ENCODE measurements at places on chromosomes 11 and 22.

DNA sequence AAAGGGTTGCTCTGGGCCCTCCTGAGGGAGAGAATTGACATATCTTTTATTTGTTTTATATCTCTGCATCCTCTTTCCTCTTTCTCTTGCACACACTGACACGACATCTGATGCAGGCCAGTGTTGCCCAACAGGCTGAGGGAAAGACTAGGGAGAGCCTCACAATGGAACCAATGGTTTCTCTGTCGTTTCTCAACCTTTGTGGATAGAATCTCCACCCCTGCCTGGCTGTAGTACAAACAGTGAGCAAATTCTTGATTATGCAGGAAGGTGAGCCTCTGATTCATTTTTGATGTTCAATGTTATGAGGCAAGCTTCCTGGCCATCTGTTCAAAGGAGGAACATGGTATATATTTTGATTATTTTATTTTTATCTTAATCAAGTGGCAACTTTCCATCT lies 49.8 kb upstream of the PLET1 start:
- no peak for DNase-seq

DNA sequence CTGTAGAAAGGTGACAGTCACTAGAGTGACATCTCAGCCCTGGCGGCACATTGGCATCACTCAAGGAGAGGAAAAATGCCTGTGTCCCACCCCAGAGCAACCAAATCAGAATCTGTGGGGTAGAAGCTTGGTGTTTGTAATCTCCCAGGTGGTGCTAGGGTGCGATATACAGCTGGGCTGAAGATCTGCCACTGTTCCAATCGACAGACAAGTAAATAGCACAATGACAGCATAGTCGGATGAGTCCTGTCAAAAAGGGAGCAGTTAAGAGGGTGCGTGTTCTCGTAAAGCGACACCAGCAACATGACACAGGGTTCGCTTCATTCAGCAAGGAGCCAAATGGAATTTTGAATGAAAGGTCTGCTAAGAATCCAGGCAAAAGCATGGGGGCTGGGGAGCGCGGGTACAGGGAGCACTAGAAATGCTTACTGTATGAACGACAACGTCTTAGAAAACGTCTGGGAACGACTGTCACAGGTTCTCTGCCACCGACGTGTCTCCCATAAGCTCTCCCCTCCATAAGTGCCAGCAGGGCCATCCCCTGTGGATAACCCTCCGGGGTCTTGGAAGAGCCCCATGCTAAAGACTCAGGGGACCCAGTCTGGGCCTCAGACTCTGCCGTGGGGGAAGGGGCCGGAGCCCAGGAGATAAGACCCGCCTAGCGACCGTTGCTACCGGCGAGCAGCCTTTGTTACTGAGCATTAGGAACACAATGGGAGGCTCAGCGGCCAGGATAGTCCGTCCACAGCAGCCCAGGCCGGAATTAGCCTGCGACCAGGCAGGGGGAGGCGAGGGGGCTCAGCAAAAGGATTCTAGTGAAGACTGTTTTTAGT lies 20.8 kb downstream of the ADA2 start:
- no peak for DNase-seq

- no peak for DNase-seq
Observed at GRCh38 chr22:40877488-40877887, 15.6 kb upstream of the DNAJB7 start.

GRCh38 chr22:28443526-28443876 lies 236.1 kb downstream of the TTC28 start:
- no peak for DNase-seq

DNA sequence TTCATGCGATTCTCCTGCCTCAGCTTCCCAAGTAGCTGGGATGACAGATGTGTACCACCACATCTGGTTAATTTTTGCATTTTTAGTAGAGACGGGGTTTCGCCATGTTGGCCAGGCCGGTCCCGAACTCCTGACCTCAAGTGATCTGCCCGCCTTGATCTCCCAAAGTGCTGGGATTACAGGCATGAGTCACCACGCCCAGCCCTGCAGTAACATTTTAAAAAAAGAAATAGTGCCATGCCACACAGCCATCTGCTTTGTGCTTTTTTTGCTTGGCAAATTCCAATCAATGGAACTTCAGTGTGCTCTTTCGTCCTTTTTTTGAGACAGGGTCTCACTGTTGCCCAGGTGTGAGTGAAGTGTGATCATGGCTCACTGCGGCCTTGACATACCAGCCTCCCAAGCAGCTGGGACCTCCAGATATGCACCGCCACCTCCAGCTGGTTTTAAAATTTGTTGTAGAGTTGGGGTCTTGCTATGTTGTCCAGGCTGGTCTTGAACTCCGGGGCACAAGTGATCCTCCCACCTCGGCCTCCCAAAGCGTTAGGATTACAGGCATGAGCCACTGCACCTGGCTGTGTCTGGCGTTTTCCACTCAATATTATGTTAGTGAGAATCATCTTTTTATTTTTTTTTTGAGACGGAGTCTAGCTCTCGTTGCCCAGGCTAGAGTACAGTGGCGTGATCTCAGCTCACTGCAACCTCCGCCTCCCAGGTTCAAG lies 1.8 kb upstream of the CHADL start:
- no peak for DNase-seq

DNA sequence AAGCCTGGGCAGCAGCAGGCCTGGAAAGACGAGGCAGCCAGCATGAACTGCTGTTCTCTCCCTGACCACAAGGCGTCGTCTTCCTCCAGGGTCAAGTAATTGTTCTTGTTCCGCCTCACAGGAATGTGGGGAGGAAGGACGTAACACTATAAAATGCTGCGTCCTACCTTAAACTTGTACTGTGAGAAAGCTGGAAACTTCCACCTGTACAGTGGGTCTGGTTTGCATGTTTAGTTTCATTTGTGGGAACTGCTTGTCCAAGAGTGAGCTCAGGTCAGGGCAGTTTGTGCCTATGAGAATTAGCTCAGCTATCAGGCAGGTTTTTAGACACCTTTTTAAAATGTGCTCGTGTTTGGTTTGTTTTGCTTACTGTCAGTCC lies 55.2 kb downstream of the PANX1 start:
- DNase-seq, result no peak

DNA sequence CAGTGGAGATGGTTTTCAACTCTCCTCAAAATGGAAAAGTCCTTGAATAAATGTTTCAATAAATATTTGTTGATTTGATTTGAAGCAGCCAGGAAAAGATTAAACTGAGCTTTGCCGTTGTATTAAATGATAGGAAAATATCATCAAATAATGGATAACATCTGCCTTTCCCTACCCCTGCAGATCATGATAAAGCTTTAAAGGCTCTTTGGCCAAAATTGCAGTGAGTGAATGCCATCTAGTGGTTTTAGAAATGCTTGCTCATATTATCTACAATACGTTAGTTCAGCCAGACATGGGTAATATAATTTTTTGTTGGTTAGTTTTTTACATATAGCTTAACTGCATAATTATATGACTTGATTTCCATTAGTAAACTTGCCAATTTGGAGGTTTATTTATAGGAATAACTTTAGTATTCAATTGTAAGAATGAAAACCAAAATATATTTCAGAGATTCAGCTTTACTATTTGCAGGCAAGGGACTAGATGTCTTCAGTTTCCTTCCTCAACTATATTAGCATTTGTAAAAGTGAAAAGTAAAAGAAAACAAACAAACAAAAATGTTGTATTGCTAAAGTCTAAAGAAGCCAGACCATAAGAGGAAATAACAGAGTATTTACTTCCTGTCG lies 159.2 kb downstream of the MSANTD4 start:
- DNase-seq, result no peak

DNA sequence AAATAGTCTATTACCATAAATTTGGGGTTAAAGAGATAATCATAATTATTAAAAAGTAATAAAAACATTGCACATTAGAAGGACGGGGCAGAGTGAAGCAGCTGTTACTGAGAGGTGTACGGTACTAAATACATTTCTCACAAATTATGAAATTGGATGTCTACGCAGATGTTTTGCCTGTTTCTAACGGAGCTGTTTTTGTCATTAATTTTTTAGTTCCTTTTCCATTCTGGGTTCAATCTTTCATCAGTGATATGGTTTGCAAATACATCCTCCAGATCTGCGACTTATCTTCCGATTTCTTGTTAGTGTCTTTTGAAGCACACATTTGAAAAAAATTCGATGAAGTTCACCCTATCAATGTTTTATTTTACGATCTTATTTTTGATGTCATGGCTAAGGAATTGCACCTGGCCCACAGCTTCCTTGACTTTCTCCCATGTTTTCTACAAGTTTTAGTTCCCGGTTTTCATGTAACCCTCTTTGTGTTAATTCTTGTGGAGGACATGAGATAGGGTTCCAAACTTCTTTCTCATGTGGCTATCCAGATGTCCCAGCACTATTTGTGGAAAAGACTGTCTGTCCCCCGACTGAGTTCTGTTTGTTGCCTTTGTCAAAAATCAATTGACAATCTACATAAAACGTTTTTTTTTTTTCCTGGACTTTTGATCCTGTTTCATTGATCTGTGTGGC lies 21.3 kb upstream of the KRTAP5-6 start:
- DNase-seq, result no peak

GRCh38 chr11:29124470-29124869 lies 892.4 kb downstream of the KCNA4 start:
- DNase-seq, result no peak

- DNase-seq, result no peak
Observed at GRCh38 chr11:109426442-109427240, 4.7 kb downstream of the C11orf87 start.

GRCh38 chr11:68269414-68270081 lies 2.2 kb downstream of the C11orf24 start:
- DNase-seq, result no peak

DNA sequence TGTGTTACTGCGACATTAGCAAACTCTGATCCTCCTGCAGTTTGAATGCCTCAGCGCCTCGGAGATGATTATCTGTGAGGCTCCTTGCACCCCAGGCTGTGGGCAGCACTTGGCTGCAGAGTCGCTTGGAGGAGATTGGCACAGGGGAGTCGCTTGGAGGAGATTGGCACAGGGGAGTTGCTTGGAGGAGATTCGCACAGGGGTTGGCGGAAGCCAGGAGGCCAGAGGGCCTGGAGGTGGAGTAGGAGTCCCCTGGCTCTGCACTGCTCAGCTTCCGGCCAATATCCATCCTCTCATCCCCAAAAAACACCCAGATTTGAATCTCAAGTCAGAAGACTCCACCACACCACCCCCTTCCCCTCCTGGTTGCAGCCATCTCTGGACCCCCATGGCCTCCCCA lies 192.6 kb upstream of the NECTIN1 start:
- no peak for DNase-seq

DNA sequence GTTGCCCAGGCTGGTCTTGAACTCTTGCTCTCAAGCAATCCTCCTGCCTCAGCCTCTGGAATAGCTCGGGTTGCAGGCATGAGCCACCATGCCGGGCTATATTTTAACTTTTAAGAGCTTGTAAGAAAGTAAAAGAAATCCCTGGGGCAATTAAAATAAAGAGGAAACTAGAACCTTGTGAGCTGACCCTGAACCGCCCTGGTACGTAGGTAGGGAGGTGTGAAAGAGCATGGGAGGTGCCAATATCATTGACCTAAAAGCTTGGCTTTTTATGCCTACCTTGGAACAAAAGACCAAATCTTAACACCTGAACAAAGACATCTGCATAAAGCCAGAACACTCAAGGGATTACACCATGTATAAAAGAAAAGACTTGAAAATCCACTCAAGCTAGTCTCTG lies 595.1 kb downstream of the SOX6 start:
- DNase-seq, result no peak

DNA sequence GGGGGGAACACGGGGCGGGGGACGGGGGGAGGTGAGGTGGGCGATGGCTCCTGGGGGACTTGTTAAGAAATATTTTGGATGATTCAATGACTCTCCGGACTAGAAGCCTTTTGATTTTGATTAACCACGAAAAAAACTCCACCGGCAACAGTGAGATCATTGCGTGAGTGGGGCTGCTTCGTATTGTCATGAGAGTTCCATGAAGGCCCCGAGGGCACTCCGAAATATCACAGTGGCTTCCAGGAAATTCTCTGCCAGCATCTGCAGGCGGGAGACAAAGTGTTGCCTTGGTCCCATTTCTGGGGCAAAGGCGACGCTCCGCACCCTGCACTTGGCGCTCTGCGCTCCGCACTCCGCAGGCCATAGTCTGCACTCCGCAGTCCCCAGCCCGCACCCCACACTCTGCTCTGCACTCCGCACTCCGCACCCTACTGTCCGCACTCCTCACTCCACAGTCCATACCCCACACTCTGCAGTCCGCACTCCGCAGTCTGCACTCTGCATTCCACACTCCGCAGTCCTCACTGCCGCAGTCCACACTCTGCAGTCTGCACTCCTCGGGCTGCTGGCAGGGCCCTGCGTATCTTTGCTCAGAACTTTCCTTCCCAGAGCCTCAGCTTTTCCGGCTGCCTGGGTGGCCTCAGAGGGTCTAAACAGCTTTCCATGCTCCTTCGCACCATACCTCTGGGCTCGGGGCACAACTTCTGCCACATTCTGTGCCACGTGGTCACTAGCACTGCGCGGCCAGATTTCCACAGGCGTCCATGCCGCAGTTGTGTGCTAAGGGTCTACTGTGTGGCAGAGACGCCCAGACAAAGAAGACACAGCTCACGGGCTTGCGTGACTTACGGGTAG lies 61.1 kb downstream of the LINC01488 start:
- DNase-seq, result no peak

DNA sequence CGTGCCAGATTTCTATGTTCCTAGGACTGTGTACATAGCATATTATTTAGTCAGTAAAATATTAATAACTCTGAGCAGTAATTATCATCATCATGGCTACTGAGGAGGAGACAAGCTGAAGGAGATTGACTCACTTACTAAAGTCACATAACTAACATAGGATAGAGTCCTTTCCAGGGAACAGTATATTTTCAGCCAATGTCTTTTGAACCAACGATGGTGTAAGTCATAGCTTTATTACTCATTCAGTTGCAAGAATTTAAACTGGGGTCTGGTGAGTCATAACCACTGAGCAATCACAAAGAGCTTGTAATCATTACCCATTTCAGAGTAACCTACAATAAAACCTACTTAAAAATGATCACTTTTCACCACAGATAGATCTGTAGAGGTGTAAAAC lies 1564.8 kb upstream of the TENM4 start:
- no peak for DNase-seq
